Stimulated activated naive CD4-positive, alpha-beta T cell treated with Interleukin-2 at 50 U/mL for 16 hours (primary cell): ENCODE measurements at places on chromosomes 13 and 19.
A peak's percentile ranks its signal among the peaks of the same experiment; 100 is the strongest.

- no peak for DNase-seq
Observed at GRCh38 chr19:49338691-49339300, 3.6 kb downstream of the CD37 start.

- DNase-seq: no peak
Observed at GRCh38 chr13:38401276-38401675, 51.6 kb downstream of the UFM1 start.

GRCh38 chr13:64020126-64020525 lies 2604.5 kb upstream of the PCDH20 start:
- DNase-seq: no peak

- peak; percentile 76 for DNase-seq
Observed at GRCh38 chr19:41531438-41532311, 44.3 kb upstream of the CEACAM21 start.

DNA sequence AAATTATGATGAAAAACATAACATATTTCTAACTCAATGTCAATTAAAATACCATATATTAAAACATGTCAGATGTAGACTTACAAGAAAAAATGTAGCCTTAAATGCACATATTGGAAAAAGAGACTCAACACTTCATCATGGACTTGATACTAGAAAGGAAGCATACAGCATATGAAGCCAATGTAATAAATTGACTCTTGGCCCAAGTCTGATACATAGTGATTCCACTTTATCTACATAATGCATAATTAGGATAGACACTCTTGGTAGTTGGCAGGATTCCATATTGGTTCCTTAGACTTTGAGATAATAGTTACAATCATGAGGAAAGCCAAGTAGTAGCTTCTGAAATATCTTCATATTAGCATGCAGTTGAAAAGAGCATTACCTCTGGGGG lies 1067.0 kb downstream of the PCDH17 start:
- no peak for DNase-seq

DNA sequence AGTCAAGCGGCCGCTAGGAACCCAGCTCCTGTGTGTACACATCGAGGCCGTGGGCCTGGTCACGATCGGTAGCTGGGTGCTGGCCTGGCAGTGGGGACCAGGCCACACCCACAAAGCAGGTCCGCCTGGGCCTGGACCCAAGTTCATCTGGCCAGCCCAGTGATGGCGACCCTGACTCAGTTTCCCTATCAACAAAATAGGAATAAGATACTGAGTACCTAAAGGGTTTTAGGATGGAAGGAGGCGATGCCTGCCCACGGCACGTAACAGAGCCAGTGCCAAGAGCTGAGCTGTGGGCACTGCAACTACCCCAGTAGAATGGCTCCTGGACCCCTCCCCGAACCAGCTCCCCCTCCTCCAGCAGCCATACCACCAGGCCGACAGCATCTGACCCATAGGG lies 243.5 kb upstream of the SGCG start:
- DNase-seq: no peak
